Activated effector memory CD4-positive, alpha-beta T cell treated with anti-CD3 and anti-CD28 coated beads, Interleukin-2, amount 50 U/mL, for 16 hours (primary cell): ENCODE measurements at places on chromosomes 4 and X.

- no peak for DNase-seq
These were observed 320.5 kb upstream of the EMCN start for GRCh38 chr4:100838286-100838685.

DNA sequence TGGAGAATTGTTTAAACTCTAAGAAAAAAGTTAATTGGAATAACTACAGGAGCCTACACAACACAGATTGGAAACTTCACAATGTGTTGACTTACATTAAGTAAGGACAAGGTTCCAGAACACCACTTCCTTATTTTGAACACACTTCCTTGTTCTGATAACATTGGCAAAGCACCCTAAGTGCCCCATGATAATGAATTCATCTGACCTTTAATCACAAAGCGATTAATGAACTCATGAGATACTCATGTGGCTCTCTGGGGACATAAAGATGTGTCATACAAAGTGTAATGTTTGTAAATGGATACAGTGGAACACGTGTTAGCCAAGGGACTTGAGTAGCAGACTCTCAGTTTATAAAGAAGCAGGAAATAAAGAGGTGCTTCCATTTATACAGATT is 69.0 kb upstream of the ATOH1 start:
- DNase-seq = no peak

DNA sequence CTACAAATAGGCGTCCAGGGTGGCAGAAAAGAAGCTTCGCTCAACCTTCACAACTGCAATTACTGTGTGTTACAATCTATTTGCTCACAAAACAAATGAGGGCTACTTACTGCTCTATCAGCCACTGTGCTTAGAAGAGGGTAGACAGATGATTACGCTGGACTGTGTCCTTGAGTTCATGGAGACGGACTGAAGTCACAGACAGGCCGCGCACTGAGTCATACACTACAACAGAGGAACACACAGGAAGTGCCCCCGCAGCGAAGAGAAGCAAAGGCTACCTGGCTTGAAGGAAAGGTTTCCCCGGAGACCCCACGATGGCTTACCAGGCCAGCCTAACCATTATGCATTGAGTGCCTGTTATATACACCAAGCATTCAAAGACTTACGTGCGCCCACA is 25.6 kb downstream of the FAT1 start:
- DNase-seq = no peak

- no peak for DNase-seq
These were observed 12.8 kb downstream of the GYG2 start for GRCh38 chrX:2841537-2841936.

GRCh38 chr4:152468408-152468807 is 67.5 kb downstream of the FBXW7 start:
- DNase-seq = no peak

GRCh38 chrX:3263681-3264126 is 82.7 kb downstream of the MXRA5 start:
- DNase-seq = no peak

DNA sequence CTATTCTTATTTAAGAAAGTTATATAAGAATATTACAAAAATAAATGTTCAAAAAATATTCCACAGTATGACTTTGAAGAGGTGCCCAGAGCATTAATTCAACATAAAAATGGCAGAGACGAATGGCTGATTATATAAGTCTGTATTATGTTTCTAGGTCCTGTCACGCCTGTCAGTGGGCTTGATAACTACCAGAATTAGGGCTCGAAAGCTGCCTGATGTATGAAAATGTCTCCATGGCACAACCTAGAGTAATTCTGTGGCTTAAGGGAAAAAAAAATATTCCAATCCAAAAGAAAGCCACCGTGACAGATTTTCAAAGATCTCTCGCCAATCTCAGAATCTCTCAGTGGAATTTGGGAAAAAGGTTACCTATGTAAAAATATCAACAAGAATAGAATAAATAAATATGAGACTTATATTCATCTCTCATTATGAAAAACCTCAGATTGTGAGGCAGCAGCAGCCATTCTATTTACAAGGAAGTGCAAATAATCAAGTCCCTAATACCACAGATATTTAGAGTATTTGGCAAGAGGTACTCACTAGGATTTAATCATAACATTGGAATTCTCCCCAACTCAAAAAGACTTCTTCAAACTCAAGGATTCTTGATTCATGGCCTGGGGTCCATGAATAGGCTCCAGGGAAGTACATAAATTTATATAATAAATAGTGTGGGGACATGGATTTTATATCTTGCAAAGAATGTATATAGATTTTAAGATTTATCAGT is 489.1 kb upstream of the INTU start:
- DNase-seq = no peak

- DNase-seq = no peak
These were observed 1.4 kb downstream of the KLHL34 start for GRCh38 chrX:21656587-21657317.

GRCh38 chrX:108361316-108361715 is 76.9 kb downstream of the COL4A6 start:
- DNase-seq = no peak

GRCh38 chrX:68455151-68455510 is 21.8 kb upstream of the OPHN1 start:
- no peak for DNase-seq

- no peak for DNase-seq
These were observed 23.3 kb downstream of the MRFAP1 start for GRCh38 chr4:6663596-6664393.

- no peak for DNase-seq
These were observed 3.5 kb downstream of the ZXDA start for GRCh38 chrX:57906790-57907189.
